Activated naive CD4-positive, alpha-beta T cell treated with anti-CD3 and anti-CD28 coated beads for 36 hours (primary cell): ENCODE measurements at places on chromosomes 5 and 9.

DNA sequence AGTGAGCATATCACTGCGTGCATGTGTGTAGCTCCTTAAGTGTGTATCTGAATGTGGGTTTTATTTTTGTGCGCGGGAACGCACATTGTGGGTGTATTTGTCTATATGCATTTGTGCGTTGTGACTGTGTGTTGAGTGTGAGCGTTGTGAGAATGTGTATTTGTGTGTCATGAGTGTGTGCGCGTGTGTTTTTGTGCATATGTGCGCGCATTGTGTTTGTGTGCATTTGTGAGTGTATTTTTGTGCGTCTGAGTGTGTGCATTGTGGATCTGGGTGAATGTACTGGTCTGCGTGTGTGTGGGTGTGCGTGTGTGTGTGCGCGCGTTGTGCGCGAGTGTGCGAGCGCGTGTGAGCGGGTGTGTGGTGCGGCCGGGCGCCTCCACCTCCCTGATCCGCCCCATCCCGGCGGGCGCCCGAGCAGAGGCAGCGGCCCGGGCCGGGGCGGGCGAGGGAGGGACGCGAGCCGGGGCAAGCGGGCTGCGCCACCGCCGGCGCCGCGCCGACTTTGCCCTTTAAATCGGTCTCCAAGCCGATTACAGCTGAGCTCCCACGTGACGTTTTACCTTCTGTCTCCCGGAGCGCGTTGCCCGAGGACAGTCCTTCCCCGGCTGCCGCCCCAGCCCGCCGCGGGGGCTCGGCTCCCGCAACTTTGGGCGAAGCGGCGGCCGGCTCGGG, at the start of gene RASGRF2:
Gene RASGRF2, plus strand, starts transcription at position 596 of the 675 bp plus-strand sequence. CDS start 376 bp downstream, outside the sequence.
- DNase-seq, result peak; percentile 71

DNA sequence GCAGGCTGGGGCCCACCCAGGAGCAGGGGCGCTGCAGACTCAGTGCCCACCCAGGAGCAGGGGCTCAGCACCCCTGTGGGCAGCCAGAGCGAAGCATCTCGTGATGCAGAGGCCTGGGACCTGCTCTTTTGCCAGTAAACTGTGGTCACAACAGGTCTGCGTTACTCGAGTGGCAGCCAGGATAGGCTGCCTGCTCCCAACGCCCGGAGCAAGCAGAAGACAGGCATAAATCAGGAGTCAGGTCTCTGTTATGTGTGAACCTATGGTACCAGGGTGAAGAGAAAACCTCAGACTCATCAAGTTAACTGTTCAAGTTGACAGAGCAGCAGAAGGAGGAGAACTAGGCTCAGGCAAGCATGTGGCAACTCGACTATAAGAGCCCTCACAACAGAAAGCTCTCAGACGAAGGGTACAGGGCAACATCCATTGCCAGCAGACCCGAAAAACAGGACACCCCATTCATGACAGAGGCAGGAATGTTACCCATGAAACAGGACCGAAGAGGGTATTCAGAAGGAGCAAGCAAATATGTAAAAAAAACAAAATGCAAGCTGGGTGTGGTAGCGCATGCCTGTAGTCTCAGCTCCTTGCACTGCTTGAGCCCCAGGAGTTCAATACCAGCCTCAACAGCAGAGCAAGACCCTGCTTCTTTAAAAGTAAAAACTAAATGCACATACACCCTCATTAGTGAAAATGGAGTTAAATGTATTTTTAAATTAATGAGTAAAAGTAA, 71.7 kb downstream of the GOLPH3 start:
- no peak for DNase-seq

DNA sequence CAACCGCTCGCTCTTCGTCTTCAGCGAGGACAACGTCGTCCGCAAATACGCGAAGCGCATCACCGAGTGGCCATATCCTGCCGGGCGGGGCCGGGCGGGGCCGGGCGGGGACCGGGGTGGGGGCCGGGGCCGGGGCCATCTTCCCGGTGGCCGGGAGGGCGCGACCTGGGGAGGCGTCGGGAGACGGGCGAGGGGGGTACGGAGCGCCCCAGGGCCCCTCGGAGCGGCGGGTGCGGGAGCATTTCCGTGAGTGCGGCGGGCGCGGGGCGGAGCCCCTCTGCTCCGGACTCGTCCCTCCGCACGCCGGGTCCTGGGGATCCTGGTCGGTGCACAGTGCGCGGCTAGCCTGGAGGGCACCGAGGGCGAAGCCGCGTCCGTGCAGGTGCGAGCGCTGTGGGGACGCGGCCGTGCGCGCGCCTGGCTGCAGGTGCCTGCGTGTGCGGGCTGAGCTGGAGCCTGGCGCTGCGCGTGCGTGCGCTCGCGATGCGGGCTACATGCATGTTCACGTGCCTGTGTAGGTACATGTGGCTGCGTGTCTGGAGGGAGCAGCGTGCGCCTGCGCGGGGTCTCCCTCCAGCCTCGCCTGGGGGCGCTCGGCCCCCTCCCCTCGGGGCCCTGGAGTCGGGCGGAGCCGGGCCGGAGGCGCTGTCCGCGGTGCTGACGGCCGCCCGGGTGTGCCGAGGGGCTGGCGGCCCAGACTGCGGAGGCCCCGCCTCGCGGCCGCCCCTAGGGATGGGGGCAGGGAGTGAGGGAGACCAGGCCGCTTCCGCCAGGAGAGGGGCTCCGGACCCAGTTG, 762 bp downstream of the CACNA1B start:
- peak; percentile 38 for DNase-seq

- no peak for DNase-seq
Measured at GRCh38 chr5:39461007-39461682, 36.4 kb upstream of the DAB2 start.

DNA sequence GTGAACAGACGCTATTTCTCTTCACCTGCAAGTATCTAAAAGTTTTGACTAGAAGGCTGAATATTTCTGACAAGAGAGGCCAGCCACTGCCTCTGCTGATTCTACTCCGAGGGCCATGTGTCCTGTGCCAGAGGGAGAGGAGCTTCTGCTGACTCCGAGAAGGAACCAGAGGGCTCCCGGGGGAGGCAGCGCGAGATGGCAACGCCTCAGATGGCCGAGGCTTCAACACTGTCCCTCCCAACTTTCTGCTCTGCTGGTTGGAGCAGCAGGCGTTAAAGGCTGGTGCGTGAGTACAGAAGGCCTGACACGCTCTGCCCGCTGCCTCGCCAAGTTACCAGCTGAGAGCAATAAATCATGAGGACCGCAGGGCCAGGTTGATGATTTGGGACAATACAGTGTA, 178.8 kb downstream of the GAPVD1 start:
- DNase-seq, result no peak

GRCh38 chr5:180555168-180555921, 36.0 kb downstream of the SCGB3A1 start:
- DNase-seq, result no peak

DNA sequence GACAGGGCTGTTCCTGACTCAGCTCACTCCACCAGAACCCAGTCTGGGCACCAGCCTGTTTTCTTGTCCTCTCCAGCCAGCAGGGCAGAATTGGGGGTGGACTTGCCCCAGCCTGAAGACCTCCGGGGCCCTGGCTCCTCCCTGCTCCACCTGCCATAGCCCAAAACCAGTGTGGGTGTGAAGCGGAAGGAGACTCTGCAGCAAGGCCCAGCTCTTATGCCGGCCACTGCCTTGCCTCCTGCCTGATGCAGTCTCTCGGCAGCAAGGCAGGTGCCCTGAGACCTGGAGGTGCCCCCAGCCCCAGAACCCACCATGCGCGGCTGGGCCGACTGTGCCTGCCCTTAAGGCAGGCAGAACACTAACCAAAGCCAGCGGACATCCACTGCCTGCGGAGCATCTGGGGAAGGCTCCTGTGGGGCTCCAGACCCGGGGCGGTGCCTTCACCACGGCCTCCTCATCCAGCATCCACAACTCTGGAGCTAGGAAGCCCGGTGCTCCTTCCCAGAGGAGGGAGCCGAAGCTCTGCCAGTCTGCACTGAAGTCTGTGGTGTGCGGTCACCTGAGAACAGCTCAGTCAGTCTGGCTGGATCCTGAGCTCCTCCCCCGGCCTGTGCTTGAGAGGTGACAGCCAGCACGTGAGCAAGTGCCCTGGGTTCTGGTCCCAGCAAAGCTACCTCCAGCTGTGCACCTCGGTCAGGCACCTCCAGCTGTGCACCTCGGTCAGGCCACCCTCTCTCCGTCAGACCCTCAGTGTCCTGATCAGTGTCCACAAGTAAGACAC, 116.7 kb downstream of the ADAMTS2 start:
- DNase-seq, result no peak

DNA sequence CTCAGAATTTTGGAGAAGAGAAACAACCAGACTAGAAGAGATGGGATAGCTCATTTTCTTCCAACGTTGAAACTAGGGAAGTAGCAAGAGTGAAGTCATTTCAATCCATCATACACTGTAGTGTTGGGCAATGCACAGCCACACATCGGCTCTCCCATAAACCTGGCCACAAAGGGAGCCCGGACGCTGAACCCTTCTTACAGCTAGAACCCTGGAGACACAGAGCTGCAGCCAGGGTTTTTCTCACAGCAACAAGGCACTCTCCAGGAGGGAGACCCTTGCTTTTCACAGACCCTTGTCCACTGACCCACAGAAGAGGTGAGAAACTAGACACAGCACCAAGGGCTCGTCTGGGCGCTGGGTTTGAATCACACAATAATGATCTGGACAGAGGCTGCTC, 101.4 kb upstream of the FSTL4 start:
- no peak for DNase-seq

- no peak for DNase-seq
Measured at GRCh38 chr9:95344735-95345325, 27.3 kb upstream of the FANCC start.

DNA sequence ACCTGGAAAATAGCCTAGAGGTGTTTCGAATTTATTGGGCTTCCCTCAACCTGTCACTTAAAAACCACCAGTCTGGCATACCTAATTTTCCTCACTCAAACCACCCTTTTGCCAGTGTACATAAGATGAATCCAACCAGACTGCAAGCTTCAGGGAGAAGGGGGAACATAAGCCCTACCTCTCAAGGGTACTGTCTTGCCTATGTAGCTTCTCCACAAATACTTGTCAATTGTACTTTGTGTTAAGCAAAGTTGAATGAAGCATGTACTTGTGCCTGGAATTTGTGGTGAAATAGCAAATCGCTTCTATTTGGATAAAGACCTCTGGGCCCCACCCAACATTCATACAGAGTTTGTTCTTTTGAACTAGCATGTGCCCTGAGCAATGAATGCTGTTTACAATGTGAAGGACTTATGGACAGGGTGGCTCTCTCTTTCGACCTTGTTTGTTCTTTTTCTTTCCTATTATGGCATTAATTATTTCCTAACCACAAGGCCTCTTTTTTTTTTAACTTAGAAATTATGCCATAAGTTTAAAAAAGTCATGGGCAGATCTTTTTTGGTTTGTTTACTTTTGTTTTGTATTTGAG, 580.2 kb downstream of the EBF1 start:
- DNase-seq, result no peak

DNA sequence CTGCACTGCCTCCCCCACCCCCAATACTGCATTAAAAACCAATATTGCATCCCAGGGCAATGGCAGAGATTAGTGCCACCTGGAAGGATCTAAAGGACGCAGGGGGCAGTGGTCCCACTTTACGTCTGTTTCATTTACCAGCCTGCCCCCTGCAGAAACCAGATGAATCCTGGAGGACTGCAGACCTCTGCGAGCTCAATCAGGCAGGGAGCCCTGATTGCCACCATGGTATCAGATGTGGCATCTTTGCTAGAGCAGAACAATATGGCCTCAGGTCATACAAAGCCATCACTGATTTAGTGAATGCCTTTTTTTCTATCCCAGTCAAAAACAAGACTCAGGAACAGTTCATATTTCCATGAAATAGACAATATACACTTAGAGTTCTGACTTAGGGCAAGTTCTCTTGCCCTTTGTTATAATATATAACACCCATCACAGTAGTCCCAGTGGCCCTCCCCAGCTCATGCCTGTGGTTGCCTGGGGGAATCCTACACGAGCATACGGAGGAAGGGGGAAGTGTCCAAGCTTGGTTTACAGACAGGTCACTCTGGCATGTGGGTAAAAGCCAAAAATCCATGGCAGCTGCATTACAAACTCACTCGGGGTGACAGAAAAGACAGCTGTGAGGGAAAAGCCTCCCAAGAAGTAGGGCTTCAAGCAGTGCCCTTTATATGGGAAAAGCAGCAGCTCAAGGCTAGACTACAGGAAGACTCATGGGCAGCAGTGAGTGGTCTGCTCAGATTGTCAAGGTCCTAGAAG, 85.1 kb downstream of the MED27 start:
- DNase-seq, result no peak

DNA sequence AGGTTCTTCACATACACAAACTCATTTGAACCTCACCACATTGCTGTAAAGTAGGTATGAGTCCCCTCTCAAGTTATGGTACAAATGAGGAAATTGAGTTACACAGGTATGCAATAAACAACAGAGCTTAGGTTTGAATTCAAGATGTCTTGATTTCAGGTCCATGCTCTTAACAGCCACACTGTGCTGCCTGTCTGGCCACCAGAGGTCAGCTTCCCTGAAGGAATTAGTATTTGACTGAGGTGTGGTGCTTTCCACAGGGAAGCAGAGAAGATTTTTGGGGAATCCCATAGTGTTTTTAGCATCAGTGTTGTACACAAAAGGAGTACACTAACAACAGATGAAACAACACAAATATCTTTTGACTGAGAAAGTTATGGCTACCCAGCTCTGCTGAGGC, 94.4 kb upstream of the ITGA1 start:
- DNase-seq, result peak; percentile 59

GRCh38 chr5:178403956-178404600, 171.5 kb upstream of the PHYKPL start:
- DNase-seq, result no peak

DNA sequence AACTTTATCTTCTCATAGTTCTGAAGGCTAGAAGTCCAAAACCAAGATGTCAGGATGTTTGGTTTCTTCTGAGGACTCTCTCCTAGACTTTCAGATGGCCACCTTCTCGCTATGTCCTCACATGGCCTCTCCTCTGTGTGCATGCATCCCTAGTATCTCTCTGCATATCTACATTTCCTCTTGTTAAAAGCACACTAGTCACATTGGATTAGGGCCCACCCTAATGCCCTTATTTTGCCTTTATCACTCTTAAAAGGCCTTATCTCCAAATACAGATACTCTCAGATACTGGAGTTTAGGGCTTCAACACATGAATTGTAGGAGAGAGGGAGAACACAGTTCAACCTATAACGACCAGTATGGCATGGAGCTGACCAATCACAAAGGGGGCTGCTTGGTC, 151.7 kb downstream of the PRELID2 start:
- no peak for DNase-seq

- DNase-seq, result peak; percentile 70
Measured at GRCh38 chr9:27528076-27528885, 1.3 kb downstream of the MOB3B start.

DNA sequence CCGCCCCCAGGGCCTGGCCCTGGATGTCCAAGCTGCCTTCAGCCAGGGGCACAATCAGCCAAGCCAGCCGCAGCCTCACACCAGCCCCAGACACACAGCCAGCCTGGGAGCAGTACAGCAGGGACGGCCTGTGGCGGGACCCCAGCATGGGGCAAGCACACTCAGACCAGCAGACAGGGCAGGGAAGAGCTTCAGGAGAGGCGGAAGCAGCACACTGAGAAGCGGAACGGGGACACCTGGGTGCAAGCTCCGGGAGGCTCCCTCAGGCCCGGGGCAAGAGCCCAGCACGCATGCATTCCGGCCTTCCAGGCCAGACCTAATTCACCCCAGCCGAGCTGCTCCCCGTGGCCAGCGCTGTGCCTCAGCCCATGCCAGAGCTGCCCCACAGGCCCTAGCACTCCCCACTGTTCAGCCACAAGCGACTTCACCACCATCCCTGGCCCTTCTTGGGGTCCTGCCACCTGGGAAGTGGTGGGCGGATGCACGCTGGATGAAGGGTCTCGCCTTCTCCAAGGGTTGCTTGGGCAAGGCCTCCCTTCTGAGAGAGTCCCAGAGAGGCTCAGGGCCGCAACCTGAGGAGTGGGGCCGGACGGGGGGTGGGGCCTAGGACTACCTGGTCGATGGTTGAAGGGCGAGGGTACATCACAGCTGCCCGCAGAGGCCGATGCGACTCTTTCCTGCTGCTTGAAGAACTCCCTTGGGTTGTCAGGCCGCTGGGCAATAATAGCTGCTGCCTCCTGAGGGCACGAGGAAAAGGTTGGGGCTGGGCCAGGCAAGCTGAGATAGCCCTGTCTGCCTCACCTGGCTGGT, 13.4 kb downstream of the DBN1 start:
- DNase-seq, result no peak
